ENCODE measurements at places on chromosomes 4 and X. TPM values are rescaled to one million over a fixed set of nuclear protein-coding genes. Genes with fewer than 3 reads are reported as not detected.

The AASDH gene
- 9.0 TPM for total RNA-seq

The SERTM2 gene
- total RNA-seq: not detected

GRCh38 chrX:1554469-1555210 lies 17.7 kb upstream of the P2RY8 start:
- no peak for DNase-seq

- no peak for DNase-seq
These were observed 134.5 kb upstream of the NLGN4X start for GRCh38 chrX:6363188-6363587.

GRCh38 chr4:121876070-121876469 lies 5.8 kb upstream of the BBS7 start:
- DNase-seq: no peak
